ENCODE measurements at places on chromosomes 5 and 9. TPM values are rescaled to one million over a fixed set of nuclear protein-coding genes. Genes with fewer than 3 reads are reported as not detected.

Gene CTXN3
- not detected for total RNA-seq

DNA sequence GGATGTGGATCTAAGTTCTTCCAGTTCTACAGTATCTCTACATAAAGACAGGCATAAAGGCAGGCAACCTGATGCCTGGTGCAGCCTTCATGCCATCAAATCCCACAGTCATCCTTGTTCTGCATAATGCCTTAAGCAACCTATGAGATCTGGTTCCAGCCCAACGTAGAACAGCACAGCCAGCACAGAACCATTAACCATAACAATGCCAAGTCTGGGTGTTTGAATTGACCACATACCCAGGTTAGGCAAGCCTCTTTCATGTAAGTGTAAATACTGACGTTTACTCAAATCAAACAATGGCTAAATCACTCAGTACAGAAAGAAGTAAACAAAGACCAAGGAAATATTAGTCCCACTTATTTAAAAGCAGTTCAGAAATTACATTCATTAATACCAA is 195.0 kb downstream of the ADAMTSL1 start:
- no peak for DNase-seq

Gene PIP5KL1
- 1.2 TPM for total RNA-seq

Gene RFX3
- total RNA-seq: 7.6 TPM

Gene PRRX2
- total RNA-seq: 22.9 TPM

DNA sequence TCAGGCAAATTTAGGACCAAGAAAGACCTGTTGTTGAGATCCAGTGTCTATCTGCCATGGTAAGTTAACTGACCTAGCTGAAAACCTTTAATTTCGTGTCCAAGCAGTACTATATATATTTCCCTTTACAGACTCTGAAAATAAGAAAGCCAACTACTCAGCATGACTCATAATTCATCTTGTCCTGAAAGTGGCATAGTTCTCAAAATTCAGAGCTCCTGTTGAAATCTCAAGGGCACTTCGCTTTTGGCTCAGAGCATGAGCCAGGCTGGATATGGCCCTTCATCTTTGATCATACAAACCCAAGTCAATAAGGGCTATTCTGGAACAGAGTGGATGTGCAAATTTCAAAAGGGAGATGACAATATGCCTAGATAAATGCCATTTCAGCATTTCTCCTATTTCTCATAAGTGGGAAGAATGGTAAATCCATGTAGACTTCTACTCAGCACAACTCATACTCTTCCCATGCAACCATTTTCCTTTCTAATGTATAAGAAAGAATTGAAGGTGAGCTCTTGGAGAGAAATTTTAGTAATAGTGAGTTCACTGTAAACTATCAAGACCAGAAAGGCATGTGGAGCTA is 567.9 kb upstream of the DAB2 start:
- no peak for DNase-seq

DNA sequence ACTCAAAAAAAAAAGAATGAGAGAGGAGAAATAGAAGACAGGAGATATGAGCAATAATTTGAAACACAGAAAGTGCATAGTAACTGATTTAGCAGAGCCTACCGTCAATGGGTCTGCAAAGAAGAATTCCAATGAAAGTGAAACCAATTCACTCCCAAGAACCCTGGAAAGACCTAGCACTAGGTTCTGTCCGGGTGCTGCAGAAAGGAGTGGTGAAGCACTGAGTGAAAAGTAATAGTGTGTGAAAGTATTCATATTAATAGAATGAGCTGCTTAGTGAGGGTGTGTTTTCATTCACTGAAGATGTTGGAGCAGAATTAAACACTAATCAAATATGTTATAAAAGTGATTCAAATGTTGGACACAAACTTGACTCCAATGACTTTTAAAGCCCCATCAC is 51.3 kb upstream of the SLC30A5 start:
- DNase-seq: no peak

GRCh38 chr9:684941-685340 is 156.6 kb upstream of the DMRT1 start:
- no peak for DNase-seq

DNA sequence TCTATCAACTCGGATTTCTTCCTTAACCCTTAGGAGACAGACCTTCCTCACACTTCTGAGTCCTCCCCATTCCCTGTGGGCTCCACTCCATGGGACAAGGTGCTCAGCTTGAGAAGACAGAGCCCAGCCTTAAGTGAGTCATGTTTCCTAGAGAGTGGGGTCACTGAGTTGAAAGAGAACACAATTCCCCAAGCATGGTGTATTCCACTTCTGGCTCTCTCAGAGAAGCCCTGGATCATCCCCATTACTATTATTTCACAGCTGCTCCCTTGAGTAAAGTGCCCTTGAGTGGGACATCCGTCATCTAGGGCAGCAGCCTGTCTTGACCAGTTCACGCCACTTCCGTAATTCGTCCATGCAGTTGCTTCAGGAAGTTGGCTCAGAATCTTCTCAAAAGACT is 604.8 kb downstream of the BNC2 start:
- no peak for DNase-seq

Gene MYMK
- total RNA-seq: not detected

DNA sequence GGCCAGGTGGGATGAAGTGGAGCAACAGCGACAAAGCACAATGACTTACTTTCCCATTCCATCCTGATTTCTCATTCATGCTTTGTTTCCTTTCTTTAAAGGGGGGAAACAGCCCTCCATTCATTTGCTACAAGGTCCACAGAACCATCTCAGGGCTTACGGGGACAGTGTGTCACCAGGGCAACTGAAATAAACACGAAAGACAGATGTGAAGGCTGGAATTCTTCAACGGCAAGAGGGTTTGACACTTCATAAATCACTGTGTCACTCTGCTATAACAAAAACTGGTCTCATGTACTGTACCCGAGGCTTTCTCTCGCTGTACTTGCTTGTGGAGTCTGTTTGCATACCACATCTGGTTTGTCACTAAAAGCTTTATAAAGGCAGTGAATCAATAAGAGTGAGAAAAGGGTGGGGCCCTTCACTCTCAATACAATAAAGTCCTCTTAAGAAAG is 150.8 kb downstream of the EFNA5 start:
- DNase-seq: no peak

DNA sequence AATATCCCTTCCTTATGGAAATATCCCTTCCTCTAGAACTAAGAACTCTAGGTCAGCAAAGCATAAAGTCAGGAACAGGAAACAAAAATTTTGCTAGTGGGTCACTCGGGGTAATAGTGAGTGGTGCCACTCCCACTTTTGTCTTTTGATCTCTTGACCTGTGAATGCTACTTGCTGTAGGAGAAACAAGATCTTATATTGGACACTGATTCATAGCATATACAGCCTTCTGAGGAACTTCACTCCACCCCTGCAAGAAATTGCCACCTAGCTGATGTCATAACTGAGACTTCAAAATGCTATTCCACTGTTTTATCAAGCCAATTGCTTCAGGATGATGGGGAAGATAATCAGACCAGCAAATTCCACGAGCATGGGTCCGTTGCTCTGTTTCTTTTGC is 53.3 kb upstream of the PRSS3 start:
- no peak for DNase-seq

Gene PTGDS
- total RNA-seq: 475 TPM

GRCh38 chr9:134455934-134456755 is 129.9 kb downstream of the RXRA start:
- peak; percentile 96 for DNase-seq

Gene FGF1
- 2.3 TPM for total RNA-seq

Gene LMX1B
- 1.4 TPM for total RNA-seq

DNA sequence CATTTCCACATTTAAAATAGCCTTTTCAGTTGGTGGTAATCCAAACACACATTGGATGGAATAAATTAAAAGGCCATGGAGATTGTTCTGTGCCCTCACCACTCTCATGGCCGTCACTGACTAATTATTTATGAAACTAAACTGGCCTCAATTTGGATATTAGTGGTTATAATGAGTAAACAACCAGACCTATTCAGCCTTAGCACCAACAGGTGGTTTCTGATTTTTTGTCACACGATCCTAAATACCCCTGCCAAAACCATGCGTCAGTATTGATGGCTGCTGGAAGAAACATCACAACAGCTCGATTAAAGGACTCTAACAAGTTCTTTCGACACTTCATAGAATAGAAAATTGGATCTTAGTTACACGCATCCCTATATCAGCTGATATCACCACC is 276.0 kb upstream of the DAP start:
- DNase-seq: no peak

GRCh38 chr5:100840789-100841188 is 62.3 kb downstream of the ST8SIA4 start:
- DNase-seq: no peak

Gene PHPT1
- 87.9 TPM for total RNA-seq

- no peak for DNase-seq
These were observed 20.0 kb downstream of the APC start for GRCh38 chr5:112757468-112758208.

DNA sequence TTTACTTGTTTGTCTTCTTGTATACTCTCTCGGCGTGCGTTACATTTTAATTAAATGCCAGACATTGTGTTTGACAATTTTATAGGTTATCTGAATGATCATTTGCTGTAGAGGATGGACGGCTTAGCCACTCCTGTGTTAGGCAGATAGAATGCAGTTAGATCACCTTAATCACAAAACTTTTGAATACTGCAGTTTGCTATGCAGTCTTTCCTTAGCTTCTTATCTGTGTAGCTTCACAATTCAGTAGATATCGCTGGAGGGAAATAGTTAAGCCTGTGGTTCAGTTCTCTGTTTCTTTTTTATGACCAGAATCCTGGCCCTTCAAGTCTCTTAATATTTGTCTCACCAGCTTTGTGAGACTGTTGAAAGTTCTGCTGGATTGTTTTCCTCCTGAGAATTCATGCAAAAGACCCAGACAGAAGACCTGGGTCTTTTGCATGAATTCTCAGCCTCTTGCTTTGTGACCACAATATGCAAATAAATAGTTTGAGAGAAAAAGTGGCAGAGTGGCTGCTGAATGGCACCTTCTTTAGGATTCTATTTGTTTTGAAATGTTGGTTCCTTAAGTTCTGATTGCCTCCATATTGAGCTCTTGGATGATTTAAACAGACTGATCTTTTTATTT is 40.2 kb downstream of the RASA1 start:
- no peak for DNase-seq

- no peak for DNase-seq
These were observed 62.0 kb downstream of the TMC1 start for GRCh38 chr9:72583370-72583769.

Gene VCP
- 179 TPM for total RNA-seq

Measured in posterior vena cava (tissue), 2 donors.